ENCODE measurements at places on chromosomes 4 and X.

DNA sequence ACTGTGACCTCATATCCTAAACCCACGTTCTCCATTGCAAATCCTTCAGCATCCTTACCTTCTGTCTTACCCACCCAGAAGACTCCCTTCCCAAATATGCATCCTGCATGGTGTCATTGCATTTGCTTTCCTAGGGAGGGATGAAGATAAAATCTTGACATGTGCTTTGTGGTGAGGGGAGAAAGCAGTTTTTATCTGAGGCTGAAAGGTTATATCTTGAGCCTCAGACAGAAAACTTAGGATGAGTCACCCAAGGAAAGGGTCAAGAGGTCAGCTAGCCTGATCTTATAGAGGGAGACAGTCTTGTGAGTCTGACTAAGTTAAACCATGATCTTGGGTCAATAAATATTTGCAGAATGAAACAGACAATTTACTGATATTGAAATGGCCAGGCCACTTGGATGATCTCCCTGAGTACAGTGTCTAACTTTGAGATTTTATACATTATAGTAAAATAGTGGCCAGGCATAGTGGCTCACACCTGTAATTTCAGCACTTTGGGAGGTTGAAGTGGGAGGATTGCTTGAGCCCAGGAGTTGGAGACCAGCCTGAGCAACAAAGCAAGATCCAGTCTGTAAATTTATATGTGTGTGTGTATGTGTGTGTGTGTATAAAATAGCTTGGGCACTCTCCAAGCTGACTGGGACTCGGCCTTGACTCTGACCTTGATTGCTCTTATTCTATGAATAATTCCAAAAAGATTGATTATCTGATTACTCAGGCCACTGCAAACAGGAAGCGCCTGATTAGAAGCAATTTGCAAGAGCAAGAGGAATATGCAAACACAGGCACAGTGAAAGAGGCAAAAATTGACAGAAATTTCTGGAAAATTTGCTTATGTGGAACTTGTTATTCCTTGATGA is 15.4 kb upstream of the FAM9C start:
- no peaks in the 10 kb centered on the region for H3K27me3 ChIP-seq
- no peak for DNase-seq
- H3K27ac ChIP-seq = no peak overlapping the region

GRCh38 chr4:81627590-81627989 is 155.9 kb upstream of the RASGEF1B start:
- H3K36me3 ChIP-seq = no peaks in the 10 kb centered on the region
- no peak for DNase-seq
- no peak overlapping the region for H3K4me3 ChIP-seq
- H3K27me3 ChIP-seq = no peaks in the 10 kb centered on the region
- no peaks in the 10 kb centered on the region for H3K4me1 ChIP-seq

- H3K36me3 ChIP-seq = no peaks in the 10 kb centered on the region
- H3K27ac ChIP-seq = no peak overlapping the region
- H3K4me3 ChIP-seq = no peak overlapping the region
- no peaks in the 10 kb centered on the region for H3K4me1 ChIP-seq
- H3K27me3 ChIP-seq = no peaks in the 10 kb centered on the region
Observed at GRCh38 chr4:23773884-23774636, 115.8 kb downstream of the PPARGC1A start.

GRCh38 chr4:134862116-134862515 is 660.5 kb upstream of the PABPC4L start:
- H3K27me3 ChIP-seq = no peaks in the 10 kb centered on the region
- H3K4me3 ChIP-seq = no peak overlapping the region
- H3K4me1 ChIP-seq = no peaks in the 10 kb centered on the region
- no peaks in the 10 kb centered on the region for H3K36me3 ChIP-seq
- H3K27ac ChIP-seq = no peak overlapping the region

DNA sequence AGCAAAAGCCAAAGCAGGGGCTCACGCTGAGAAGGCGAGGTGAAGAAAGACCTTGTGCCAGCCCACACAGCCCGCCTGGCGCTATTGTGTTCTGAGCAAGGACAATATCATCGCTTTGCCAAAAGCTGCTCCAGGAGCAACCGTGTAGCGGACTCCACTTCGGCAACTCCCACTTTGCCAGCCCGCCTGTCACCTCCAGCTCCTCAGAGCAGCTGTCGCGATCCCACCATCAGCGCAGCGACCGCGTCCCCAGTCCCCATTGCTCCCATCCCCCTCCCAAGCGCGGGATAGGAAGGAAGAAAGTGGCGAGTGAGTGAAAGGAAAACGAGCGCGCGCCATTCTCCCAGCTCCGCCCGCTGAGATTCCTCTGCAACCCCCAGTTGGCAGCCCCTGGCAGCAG is 759 bp downstream of the ZC4H2 start:
- peak; percentile 0 for DNase-seq
- H3K4me3 ChIP-seq = peak overlapping the region; percentile 86
- H3K36me3 ChIP-seq = no peaks in the 10 kb centered on the region
- no peaks in the 10 kb centered on the region for H3K27me3 ChIP-seq
- H3K27ac ChIP-seq = no peak overlapping the region

- no peak for DNase-seq
- H3K27ac ChIP-seq = no peak overlapping the region
- H3K4me3 ChIP-seq = peak overlapping the region; percentile 69
- H3K4me1 ChIP-seq = peaks cover 32% of the 10 kb centered on the region
Observed at GRCh38 chr4:101345271-101345595, 2.1 kb downstream of the PPP3CA start.

All from CD8-positive, alpha-beta memory T cell (primary cell).